ENCODE measurements at places on chromosomes 4 and X. TPM values are rescaled to one million over a fixed set of nuclear protein-coding genes. Genes with fewer than 3 reads are reported as not detected.
A peak's percentile ranks its signal among the peaks of the same experiment; 100 is the strongest.

The ATP2B3 gene
- total RNA-seq: not detected

The GLRA2 gene
- not detected for total RNA-seq

The MAP9 gene
- total RNA-seq: 12.1 TPM

DNA sequence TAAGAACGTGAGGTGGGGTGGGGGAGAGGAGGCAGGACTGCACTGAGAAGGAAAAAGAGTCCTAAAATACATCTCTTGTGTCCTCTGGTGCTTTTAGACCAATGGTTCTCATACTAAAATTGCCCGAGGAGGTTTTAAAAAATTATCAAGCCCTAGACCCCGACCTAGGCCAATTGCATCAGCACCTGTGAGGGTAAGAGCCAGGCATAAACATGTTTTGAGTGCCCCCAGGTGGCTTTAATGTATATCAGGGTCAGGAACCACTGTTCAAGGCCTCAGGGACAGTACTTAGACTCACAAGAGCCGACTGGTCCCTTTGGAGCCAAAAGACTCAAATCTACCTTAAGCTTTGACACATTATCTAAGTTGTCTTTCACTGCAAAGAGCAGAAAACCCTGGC, 37.5 kb upstream of the TMEM150C start:
- H3K4me3 ChIP-seq: no peak overlapping the region
- H3K27me3 ChIP-seq: no peaks in the 10 kb centered on the region
- no peaks in the 10 kb centered on the region for H3K36me3 ChIP-seq

- no peak overlapping the region for H3K4me3 ChIP-seq
- no peaks in the 10 kb centered on the region for H3K27me3 ChIP-seq
- H3K27ac ChIP-seq: no peak overlapping the region
- DNase-seq: no peak
These were observed 1183.9 kb downstream of the RPA4 start for GRCh38 chrX:98067611-98068010.

DNA sequence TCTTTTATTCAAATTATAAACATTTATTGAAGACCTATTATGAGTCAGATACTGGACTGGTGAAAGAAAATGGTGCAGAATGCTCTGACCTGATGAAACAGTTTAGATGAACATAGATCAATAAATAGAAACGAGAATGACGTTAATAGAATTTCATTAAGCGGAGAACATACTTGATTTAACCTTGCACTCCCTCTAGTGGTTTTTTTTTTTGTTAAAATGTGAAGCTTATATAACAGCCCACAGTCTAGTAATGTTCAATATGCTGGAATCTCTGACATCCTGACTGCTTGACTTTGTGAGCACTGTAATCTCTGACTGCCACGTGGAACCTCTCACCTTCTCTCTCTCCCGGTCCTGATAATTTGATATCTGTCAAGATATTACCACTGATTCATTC, 32.3 kb downstream of the HDAC8 start:
- H3K4me3 ChIP-seq: no peak overlapping the region
- H3K36me3 ChIP-seq: no peaks in the 10 kb centered on the region
- no peak overlapping the region for H3K27ac ChIP-seq
- H3K27me3 ChIP-seq: no peaks in the 10 kb centered on the region
- DNase-seq: no peak

DNA sequence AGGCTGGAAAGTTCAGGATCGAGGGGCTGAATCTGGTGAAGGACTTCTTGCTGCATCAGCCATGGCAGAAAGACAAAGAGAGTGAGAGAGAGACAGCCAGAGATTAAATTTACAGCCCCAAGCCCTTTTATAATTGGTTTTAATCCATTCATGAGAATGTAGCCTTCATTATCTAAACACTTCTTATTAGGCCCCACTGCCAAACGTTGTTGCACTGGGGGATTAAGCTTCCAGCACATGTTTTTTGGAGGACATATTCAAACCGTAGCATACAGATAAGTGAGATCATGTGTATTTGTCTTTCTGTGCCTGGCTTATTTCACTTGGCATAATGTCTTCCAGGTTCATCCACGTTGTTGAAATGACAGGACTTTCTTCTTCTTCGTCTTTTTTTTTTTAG, 524.7 kb downstream of the SPRY1 start:
- H3K27me3 ChIP-seq: no peaks in the 10 kb centered on the region
- H3K36me3 ChIP-seq: no peaks in the 10 kb centered on the region
- no peak overlapping the region for H3K4me3 ChIP-seq
- no peaks in the 10 kb centered on the region for H3K4me1 ChIP-seq

DNA sequence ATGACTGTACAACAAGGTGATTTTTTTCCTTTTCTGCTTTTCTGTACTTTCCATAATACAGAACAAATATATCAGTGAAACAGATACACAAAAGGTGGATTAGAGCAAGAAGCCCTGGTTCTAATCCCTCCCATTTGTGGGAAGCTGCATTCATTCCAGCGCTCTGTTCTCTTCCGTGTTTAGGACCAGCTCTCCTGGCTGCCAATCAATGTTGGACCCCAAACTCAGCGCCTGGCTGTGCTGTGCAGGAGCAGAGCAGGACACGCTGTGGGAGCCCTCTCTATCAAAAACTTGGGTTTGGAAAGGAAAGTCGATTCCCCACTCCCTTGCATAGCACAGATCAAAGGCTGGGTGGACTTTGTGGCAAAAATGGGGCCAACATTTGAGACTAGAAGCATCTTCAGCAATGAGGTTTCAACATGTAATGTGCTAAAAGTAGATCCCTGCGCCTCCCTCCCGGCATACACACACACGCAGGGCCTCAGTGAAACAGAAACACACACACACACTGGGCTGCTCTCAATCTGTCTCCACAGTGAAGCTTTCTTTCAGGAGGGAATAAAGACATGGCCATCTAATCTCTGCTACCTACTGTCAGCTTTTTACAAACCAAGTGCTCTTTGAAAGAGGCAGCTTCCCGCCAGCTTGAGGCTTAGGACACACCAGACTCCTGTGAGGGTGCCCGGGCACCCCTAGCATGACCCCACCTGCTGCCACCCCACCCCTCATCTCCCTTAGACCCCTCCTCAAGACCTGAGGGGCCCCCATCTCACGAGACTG, 12.2 kb downstream of the WDR1 start:
- DNase-seq: no peak
- H3K4me3 ChIP-seq: no peak overlapping the region
- H3K4me1 ChIP-seq: peaks cover 62% of the 10 kb centered on the region
- no peaks in the 10 kb centered on the region for H3K27me3 ChIP-seq
- H3K27ac ChIP-seq: peak overlapping the region; percentile 0
- H3K36me3 ChIP-seq: peaks cover 3% of the 10 kb centered on the region

DNA sequence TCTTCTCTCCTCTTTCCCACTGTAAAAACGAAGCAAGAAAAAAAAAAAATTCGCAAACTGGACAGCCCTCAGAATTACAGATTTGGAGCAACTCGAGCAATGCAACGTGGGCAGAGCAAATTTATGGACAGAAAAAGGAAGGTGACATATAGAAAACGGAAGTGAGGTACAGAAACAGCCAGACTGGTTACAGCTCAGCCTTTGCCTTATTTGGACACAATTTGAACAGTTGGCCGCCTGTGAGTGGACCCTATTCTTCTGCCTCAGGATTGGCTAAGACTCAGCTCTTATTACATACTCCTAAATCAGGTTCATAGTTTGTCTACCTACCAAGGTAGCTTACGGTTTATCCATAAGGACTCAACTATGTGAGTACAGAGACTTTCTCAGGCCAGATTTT, 98.8 kb downstream of the SOWAHB start:
- H3K27ac ChIP-seq: no peak overlapping the region
- H3K4me3 ChIP-seq: no peak overlapping the region
- no peaks in the 10 kb centered on the region for H3K27me3 ChIP-seq
- DNase-seq: no peak
- peaks cover 24% of the 10 kb centered on the region for H3K4me1 ChIP-seq
- no peaks in the 10 kb centered on the region for H3K36me3 ChIP-seq

GRCh38 chr4:108030332-108030731, 40.6 kb downstream of the HADH start:
- peaks cover 12% of the 10 kb centered on the region for H3K36me3 ChIP-seq
- no peak overlapping the region for H3K27ac ChIP-seq
- H3K4me1 ChIP-seq: no peaks in the 10 kb centered on the region

DNA sequence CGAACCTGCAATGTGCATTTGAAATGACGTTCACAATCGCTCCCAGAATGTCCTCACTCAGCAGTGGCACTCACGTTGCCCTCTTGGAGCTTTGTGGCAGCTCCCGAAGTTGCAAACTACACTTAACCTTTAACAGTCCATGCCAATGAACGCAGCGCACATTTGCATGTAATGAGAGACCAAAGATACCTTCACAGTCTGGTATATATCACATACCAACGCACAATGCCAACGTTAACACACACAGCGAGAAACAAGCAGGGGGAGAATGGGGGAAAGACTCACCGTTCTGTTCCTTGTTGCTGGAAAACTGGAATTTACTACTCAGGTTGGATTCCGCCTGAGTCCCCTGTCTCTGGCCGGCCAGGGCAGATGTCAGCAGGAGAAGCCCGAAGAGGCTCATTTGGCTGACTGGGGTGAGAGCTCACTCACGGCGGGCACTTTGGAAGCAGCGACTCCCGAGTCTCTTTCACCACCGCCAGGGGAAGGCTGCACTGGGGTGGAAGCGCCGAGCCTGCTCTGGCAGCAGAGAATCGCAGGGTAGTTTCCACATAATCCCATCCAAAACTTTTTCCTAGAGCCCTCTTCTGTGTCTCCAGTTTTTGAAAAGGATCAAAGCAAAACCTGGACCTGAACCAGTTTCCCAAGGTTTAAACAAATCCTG, 966 bp downstream of the PDGFC start:
- no peaks in the 10 kb centered on the region for H3K36me3 ChIP-seq
- no peaks in the 10 kb centered on the region for H3K27me3 ChIP-seq
- peak; percentile 69 for DNase-seq
- H3K27ac ChIP-seq: peak overlapping the region; percentile 85
- peaks cover 23% of the 10 kb centered on the region for H3K4me1 ChIP-seq
- peak overlapping the region; percentile 13 for H3K4me3 ChIP-seq

- no peak overlapping the region for H3K4me3 ChIP-seq
- H3K27ac ChIP-seq: no peak overlapping the region
- H3K27me3 ChIP-seq: no peaks in the 10 kb centered on the region
- no peaks in the 10 kb centered on the region for H3K4me1 ChIP-seq
- no peaks in the 10 kb centered on the region for H3K36me3 ChIP-seq
These were observed 89.8 kb downstream of the PDGFRA start for GRCh38 chr4:54318904-54319303.

DNA sequence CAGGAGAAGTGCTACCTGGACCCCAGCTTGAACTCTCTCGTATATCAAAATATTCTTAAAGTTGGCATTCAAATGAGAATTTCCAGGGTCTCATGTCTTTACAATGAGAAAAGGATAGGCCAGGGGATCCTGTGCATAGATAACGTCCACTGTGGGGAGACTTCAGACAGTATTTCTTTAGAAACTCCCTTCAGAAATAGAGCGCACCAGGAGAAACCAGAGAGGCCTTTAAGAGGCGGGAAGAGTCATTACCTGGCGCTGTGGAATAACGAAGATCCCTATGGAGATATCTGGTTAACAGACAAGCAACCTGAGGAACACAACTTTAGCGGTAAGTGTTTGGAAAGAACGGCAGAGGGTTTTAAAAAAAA, 600 bp downstream of the RADX start:
- H3K27ac ChIP-seq: no peak overlapping the region
- H3K36me3 ChIP-seq: no peaks in the 10 kb centered on the region
- peak overlapping the region; percentile 23 for H3K4me3 ChIP-seq
- peak; percentile 2 for DNase-seq

- H3K4me3 ChIP-seq: no peak overlapping the region
- H3K27me3 ChIP-seq: no peaks in the 10 kb centered on the region
- peak overlapping the region; percentile 54 for H3K27ac ChIP-seq
These were observed 370.3 kb upstream of the NOCT start for GRCh38 chr4:138645289-138645688.

DNA sequence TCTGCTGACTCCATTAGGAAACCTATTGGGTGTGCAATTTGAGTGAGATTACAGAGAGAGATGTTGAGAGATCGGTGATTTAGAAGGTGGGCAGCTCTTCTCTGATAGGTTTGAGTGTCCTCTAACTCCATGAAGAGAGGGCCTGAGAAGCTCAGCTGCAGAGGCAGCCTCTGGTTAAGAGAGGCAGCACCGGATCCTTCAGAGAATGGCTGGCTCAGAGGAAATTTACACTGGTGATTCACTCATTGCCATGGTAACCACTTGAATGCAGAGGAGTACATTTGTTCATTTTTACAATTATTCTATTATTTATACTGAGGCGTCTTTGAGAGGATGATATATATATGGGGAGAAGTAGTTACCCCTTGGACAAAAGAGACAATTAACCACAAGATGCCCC, 171.7 kb downstream of the PDGFRA start:
- H3K4me1 ChIP-seq: no peaks in the 10 kb centered on the region
- H3K27ac ChIP-seq: no peak overlapping the region
- DNase-seq: no peak
- H3K36me3 ChIP-seq: no peaks in the 10 kb centered on the region
- no peak overlapping the region for H3K4me3 ChIP-seq
